Stimulated activated CD4-positive, alpha-beta T cell treated with anti-CD3 and anti-CD28 coated beads, Interleukin-4, amount 100 ng/mL, for 1 hour (primary cell): ENCODE measurements at places on chromosomes 2 and 18.
A peak's percentile ranks its signal among the peaks of the same experiment; 100 is the strongest.

DNA sequence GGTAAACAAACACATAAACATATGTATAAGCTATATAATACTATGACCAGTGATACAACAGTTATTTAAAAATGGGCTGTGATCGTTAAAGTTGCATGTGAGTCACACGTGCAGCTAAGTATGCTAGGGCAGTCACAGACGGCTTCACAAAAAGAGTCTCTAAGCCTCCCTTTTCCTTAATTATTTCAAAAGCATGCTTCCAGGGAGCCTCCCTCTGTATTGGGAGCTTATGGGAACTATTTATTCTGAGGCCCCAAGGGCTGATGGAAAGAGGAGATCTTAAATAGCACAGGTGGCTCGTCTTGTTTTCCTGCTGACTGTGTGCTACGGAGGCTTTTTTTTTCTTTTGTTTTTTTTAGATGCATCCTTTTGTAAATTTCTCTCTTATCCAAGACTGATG lies 94.3 kb downstream of the ADCYAP1 start:
- no peak for DNase-seq

GRCh38 chr2:16664052-16664731 lies 1.4 kb downstream of the CYRIA start:
- DNase-seq = no peak

DNA sequence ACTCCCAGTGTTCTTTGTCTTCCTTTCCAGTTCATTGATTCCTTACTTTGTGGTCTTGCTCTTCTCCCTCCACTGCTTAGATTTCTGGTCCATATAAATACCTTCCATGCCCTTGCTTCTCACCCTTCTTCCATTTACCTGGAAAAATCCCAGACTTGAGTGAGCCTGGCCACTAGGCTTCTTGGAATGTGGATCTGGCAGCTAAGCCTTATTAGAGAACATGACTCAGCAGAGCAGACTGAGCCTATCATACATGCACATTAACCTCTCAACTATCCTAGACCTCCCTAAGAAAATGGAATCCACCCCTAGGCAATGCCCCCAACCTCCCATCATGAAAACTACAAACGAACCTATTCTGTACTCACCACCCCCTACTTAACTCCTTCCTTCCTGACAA lies 127.7 kb downstream of the RHBDD1 start:
- DNase-seq = no peak

DNA sequence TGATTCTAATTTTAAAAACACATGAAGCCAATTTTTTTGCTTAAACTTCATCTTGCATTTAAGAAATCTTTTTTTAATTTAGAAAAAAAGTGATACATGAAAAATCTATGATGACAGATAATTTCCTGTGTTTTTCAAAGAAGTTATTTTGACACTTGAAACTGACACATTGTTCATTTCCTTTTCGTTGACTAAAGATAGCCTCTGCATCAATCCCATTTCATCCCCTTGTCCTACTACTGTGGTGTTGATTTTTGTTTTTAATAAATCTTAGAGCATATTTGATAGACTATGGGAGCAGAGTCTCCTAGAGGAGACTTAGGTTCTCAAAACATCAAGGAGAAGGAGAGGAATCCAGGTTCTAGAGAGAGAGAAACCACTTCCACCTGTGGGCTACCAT lies 70.9 kb downstream of the ACVR1C start:
- DNase-seq = no peak

GRCh38 chr2:55173438-55174054 lies 58.5 kb downstream of the CLHC1 start:
- no peak for DNase-seq

DNA sequence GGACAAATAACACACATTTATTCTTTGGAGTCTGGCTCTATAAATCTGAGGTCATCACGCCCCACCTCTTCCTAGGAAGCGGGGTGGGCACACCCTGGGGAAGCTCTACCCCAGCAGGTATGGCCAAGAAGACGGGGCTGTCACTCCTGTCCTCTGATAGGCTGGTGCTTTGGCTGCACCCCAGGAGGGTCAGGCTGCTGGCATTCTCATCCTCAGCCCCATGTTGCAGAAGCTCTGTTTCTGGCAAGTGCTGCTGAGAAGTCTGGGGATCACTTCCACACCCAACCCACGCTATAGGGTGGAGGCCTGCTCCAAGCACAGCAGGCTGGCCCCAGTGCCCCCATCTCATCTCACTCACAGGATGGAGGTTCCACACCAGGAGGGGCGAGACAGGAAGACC lies 17.6 kb downstream of the ARHGEF4 start:
- DNase-seq = no peak

GRCh38 chr2:8157621-8158430 lies 524.0 kb upstream of the ID2 start:
- DNase-seq = no peak

GRCh38 chr2:42721898-42722297 lies 42.0 kb downstream of the OXER1 start:
- DNase-seq = no peak

DNA sequence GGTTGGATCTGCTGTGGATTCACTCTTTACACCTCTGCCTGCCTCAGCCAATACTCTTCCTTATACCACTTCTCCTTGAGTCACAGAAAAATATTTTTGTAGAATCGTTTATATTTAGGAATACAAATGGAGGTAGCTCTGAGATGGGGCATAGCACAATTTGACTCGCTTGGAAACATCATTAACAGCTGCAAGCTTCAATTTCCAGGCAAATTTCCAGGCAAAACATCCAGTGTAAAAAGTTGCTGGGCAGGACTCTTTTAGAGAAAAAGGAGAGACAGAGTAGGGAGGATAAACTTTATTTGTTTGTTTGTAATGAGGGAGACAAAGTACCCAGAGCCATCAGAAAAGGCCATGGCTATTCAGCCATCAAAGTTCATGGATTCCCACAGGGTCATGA lies 74.4 kb upstream of the SOX11 start:
- DNase-seq = no peak

- no peak for DNase-seq
These were observed 245.8 kb downstream of the TMX3 start for GRCh38 chr18:68469049-68469625.

GRCh38 chr2:39717067-39717466 lies 51.4 kb downstream of the TMEM178A start:
- no peak for DNase-seq

GRCh38 chr18:24841536-24841935 lies 381.1 kb downstream of the HRH4 start:
- DNase-seq = no peak

DNA sequence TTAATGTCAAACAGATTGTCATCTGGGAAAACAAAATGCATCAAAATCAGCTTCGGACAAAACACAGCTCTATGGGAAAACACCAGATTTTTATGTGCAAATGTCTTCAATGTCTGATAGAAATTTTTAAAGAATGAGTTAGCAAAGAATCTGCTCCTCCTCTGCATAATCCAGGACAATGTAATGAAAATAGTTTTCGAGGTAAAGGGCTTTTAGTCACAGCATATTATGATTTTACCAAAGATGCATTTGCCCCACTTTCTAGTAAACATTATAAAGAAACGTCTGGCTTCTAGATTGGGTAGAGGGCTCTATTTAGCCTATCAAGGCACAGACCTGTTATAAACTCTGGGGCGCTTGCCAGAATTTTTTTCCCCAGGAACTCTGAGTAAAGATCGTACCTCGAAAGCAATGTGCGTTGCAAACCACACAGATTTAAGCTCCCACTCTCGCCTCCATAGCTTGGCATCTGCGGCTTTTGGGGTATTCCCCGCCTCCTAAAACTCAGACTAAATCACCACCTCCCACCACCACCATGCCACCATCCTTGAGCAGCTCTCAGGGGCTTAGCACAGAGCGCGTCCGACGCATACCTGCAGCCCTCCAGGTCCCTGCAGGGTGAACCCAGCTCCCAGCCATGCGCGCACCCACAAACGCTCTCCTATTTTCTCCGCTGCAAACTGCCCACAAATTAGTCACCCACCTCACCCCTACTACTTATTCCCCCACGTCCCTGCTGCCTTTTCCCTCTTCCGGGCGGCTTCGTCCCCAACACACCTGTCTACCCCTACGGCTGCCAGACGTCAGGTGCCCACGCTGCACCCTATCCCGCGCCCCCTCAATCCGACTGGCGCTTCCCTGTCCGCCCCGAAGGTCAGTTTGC lies 829 bp downstream of the ACVR1C start:
- DNase-seq = peak; percentile 35

GRCh38 chr2:231455222-231455621 lies 9.1 kb downstream of the NCL start:
- no peak for DNase-seq
